Stimulated activated CD8-positive, alpha-beta memory T cell treated with anti-CD3 and anti-CD28 coated beads, Interleukin-7, amount 100 ng/mL, for 1 hour (primary cell): ENCODE measurements at places on chromosomes 4 and X.
A peak's percentile ranks its signal among the peaks of the same experiment; 100 is the strongest.

- DNase-seq: no peak
These were observed 53.4 kb downstream of the CD99L2 start for GRCh38 chrX:150845091-150845490.

DNA sequence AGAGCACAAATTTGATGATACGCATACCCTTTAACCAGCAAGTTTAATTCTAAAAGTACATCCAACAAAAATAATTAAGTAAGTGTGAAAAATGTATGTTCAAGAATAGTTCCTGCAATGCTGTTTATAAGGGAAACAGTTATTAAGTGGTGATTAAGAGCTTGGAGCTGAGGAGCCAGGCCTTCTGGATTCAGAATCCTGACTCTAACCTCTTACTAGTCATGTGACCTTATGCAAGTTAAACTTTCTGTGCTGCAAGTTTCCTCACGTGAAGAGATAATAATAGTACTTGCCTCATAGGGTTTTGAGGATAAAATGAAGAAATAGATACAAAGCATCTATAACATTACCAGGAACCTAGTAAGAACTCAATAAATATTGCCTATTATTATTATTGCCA lies 77.7 kb downstream of the FAM13A start:
- no peak for DNase-seq

DNA sequence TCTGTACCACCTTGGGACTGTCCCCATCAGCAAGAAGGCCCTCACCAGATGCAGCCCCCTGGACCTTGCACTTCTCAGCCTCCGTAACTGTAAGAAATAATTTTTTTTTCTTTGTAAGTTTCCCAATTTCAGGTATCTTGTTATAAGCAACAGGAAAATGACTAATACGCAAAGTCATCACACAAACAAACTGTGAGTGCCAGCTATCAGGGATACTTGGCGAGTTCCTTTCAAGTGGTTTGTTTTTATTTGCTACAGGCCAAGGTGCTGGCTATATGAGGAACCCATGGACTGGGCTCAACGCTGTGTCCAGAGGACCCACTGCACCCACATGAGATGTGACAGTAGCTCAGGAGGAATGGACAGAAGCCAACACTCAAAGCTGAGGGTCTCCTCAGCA lies 11.5 kb upstream of the GPM6B start:
- DNase-seq: no peak

- DNase-seq: no peak
These were observed 166.6 kb upstream of the RAPGEF2 start for GRCh38 chr4:158936238-158936637.

DNA sequence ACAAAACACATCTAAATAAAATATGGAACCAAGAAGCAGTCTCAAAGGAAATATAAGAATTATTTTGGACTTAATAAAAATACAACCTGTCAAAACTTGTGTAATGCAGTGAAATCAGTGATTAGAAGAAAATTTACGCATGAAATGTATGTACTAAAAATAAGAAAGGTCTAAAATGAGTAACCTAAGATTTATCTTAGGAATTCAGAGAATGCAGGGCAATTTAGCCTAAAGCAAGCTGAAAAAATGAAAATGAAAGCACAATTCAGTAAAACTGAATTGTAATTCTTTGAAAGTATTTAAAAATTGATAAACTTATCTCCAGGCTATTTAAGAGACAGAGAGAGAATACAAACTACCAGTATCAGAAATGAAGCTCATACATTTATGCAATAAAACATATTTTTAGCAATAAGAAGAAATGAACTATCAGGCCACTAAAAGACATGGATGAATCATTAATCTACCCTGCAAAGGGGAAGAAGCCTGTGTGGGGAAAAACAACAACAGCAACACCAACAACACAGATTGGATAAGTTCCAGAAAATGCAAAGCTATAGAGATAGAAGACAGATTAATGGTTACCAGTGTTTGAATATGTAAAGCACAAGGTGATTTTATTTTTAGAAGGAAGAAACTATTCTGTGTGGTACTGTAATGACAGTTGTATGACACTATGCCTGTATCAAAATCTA lies 442.0 kb upstream of the ADGRL3 start:
- no peak for DNase-seq

DNA sequence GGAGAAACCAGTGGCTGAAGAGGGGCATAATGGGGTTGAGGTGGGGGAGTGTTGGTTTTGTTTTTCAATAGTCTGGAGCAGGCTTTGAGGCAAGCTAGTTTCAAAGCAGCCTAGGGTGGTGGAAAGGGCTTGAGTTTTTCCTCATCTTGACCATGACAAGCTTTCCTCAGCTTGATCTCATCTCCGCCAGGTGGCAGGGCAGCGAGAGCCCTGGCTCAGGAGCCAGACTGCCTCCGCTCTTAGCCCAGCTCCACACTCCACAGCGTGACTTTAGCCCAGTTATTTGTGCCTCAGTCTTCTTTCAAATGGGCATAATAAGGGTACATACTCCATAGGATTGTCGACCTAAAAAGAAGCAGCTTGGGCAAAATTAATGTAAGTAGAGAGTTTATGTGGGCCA lies 29.9 kb upstream of the SOWAHD start:
- no peak for DNase-seq

DNA sequence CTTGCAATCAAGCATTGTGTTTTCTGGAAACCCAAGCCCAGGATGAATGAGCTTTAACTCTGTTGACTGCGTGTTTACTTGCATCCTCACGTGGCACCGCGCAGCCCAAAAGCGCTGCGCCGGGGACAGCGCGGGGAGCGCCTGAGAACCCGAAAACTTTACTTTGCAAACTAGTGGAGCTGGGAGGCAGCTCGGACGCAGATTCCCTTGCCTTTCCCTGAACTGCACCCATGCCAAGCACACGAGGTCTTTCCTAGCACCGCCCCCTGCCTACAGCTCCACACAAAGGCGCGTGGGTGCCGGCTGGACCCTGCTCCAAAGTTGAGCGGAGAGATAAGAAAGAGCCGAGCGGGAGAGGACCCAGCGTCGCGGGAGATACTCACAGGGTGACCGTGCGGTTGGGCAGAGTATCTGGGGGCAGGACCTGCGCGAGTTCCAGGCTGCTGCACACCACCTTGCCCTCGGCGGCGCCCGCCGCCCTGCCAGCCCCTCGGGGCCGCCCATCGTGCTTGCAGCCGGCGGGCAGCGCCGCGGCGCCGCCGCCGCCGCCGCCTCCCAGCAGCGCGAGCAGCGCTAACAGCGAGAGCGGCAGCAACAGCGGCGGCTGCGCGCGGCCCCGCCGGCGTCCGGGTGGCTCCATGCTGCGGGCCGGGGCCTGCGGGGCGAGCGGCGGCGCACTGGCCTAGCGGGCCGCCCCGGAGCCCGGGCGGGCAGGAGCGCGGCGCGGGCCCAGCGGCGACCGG lies 550 bp downstream of the ADGRA3 start:
- DNase-seq: no peak

DNA sequence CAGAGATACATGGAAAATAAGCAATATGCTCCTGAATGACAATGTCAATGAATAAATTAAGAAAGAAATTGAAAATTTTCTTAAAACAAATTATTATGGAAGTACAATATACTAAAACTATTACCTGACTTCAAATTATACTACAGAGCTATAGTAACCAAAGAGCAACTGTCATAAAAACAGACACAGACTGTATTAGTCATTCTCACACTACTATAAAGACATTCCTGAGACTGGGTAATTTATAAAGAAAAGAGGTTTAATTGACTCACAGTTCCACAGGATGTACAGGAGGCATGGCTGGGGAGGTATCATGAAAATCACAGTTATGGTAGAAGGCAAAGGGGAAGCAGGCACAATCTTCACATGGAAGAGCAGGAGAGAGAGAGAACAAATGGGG lies 60.0 kb upstream of the CYSLTR1 start:
- DNase-seq: no peak

- DNase-seq: peak; percentile 41
These were observed 722 bp downstream of the NAAA start for GRCh38 chr4:75939890-75940691.

- no peak for DNase-seq
These were observed 1.5 kb downstream of the ITM2A start for GRCh38 chrX:79365591-79365990.

DNA sequence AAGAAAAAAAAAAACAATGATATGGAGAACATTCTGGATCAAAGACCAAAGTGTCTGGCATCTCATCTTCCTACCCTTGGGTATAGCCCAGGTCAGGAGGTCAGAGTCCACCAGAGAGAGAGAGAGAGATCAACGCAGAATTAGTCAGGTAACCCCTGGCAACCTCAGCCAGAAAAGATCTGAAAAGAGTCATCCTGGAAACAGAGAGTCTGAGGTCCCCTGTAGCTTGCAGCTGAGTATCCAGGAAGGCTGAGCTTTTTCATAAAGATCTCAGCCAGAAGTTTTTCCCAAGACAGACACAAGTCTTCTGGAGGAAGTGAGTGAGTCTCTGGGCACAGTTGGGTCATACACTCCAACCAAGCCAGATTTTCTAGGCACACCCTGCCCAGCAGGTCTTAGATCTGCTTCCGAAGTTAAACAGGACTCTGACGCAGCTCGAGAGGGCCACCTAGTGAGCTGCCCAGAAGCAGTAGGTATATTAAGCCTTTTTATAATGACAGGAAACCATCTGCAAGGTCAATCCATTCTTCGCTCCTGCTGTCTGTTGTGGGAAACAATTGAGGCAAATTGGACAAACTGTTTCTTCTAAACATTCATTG lies 35.7 kb downstream of the ACE2 start:
- DNase-seq: no peak

DNA sequence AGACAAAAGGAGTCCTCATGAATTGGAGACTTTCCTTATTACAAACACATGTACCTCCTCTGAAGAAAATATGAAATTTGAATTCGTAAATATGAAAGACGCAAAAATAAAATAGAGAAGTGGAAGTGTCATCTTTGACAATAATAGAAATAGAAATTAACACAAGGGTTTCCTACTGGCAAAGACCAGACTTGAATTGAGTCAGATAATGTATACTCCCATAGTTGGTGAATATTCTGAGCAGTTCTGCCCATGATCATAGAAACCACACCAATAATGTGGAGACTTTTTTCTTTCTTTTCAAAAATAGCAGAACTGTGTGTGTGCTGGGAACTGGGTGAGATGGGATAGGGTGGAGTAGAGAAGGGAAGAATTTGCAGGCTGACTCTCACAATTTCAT lies 277.7 kb upstream of the TET2 start:
- DNase-seq: no peak

DNA sequence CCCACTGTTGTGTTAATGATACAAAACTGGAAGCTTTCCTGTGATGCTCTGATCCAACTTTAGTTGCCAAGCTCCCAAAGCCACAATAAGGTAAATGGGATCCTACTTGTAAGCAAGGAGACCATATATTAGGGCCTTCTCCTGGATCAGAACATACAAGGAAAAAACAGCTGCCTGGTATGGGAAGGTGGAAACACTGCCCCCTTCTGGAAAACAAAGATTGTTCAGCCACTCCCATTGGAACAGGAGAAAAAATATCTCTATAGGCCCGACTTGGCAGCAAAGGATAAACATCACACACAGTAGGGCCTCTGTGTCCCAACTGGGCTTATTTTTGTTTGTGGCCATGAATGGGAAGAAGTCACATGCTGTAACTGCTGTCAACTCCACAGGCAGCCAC lies 166.5 kb downstream of the TBX22 start:
- DNase-seq: no peak

- DNase-seq: no peak
These were observed 110.5 kb upstream of the IGFBP7 start for GRCh38 chr4:57220734-57221133.

- no peak for DNase-seq
These were observed 128.2 kb downstream of the C4orf51 start for GRCh38 chr4:145808021-145808650.

- DNase-seq: no peak
These were observed 39.2 kb downstream of the COPS4 start for GRCh38 chr4:83074086-83074704.

- no peak for DNase-seq
These were observed 82.4 kb upstream of the ADGRG2 start for GRCh38 chrX:19204636-19205035.

- DNase-seq: no peak
These were observed 28.5 kb downstream of the UTP14A start for GRCh38 chrX:129934461-129934860.

DNA sequence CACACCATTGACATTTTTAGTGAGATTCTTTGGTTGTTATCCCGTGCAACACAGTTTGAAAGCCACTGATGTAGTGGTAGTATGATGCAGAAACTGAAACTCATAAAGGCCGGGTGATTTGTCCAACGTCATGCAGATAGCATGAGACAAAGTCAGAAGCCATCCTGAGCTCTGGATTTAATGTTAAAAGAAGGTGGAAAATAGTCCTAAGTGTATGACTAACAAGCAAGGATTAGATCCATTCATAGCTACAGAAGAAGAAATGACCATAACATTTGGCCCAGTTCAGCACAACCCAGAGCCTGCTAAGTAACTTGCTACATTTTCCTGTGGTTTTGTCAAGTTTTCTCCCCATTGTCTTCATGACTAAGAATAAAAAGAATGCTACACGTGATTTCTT lies 142.4 kb downstream of the AMELX start:
- no peak for DNase-seq

DNA sequence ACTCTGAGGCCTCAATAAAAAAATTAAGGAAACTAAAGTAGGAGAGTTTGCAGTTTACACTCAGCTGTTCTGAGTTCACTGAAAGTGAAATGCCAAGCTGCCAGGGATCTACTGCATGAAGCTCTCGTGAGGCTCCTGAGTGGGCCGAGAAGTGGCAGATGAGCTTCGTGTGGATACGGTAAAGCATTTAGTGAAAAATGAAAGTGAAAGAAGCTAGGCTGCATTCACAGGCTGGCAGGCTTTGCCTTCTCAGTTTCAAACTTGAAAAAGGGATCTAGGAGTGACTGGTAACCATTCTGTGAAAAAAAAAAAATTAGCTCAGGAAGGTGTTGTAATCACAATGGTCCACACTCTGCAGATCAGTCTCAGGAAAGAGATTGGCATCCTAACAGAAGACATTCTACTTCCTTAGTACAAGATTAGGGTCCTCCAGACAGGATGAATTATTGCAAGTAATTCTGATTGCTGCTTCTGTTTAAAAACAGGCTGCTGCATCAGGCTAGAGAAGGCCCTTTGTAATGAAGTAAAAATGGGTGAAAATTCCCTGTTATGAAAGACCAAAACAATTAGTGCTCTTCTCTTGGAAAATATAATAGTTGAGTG lies 679.9 kb downstream of the RPA4 start:
- DNase-seq: peak; percentile 1

DNA sequence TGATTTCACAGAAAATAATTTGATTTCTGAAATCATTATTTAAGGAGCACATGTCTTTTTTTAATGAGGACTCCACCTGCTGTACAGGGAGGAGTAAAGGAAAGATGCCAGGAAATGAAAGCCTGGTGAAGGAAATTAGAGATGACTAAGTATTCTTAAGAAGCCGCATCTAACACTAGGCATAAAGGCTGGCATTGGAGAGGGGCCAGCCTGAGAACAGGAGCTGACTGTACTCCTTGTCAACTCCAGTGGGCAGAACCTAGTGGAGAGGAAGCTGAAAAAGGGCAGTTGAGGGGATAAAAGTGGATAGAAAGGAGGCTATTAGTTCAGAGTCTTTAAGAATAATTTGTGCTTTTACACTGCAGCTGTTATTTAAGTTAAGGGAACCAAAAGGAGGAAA lies 393.0 kb downstream of the PPP1R2C start:
- DNase-seq: no peak
